ENCODE measurements at places on chromosomes 2 and 18.

DNA sequence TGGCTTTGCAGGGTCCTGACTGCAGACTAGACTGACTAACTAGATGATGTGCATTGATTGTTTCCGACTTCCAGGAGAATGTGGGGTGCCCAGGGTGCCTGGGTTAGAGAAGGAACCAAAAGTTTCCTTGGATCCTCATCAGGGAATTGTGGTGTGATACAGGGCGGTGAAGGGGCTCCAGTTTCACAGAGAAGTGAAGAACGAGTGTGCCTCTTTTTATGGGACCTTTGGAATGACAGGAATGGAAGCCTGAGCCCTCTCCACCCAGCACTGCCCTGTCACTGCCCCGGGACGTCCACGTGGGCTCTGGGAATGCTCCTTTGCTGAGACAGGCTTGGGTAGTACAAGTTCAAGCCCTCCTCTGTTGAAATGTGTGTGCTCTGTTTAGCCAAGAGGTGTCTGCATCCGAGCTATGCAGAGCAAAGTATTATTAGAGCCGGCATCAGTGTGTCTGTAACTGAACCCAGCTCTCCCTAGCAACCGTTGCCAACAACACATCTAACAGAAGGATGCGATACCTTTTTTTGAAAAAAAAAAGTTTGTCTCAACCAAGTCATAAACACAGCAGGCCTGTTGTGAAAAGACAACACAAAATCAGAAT lies 183.6 kb downstream of the SMAD7 start:
- DNase-seq: no peak

DNA sequence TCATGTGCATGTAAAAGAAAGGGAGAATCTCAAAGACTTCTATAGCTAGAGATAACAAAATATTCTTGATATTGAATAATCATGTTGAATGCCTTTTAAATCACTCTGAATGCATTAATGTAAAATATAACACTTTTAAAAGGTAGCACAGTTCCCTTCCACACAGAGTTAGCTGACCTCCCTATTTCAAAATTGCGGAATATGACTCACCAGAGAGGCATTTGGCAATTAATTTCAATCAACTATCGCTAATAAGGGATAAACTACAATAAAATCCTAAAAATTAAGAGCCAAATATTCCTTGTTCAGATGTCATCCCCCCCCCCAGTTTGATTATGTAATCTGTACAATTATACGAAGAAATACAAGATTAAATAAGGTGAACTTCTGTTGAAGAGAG lies 29.3 kb downstream of the ZC3H15 start:
- peak; percentile 17 for DNase-seq

- no peak for DNase-seq
These were observed 46.6 kb upstream of the TPO start for GRCh38 chr2:1366546-1367134.

GRCh38 chr2:73837847-73838585 lies 9.3 kb downstream of the STAMBP start:
- no peak for DNase-seq

GRCh38 chr18:7980136-7980535 lies 413.0 kb downstream of the PTPRM start:
- no peak for DNase-seq

DNA sequence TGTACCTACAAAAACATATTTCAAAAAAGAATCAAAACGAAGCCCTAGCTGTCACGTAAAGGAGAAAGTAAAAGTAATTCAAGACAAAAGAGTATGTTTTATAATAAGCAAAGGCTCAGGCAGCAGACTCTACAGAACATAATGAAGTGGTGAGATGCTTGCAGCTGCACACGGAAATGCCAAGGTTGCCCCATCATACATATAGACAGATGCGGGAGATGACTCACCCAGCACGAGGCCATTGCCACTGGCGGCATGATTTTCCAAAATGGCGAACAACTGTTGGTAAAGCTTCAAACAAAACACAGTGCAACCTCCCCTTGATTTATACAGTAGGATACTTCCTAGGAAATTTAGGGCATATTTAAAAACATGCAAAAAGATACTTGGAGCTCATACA lies 26.0 kb upstream of the C1QL2 start:
- DNase-seq: no peak

- no peak for DNase-seq
These were observed 70.2 kb upstream of the DAPL1 start for GRCh38 chr2:158724803-158725381.

GRCh38 chr2:73085691-73086090 lies 14.2 kb upstream of the SFXN5 start:
- DNase-seq: no peak

DNA sequence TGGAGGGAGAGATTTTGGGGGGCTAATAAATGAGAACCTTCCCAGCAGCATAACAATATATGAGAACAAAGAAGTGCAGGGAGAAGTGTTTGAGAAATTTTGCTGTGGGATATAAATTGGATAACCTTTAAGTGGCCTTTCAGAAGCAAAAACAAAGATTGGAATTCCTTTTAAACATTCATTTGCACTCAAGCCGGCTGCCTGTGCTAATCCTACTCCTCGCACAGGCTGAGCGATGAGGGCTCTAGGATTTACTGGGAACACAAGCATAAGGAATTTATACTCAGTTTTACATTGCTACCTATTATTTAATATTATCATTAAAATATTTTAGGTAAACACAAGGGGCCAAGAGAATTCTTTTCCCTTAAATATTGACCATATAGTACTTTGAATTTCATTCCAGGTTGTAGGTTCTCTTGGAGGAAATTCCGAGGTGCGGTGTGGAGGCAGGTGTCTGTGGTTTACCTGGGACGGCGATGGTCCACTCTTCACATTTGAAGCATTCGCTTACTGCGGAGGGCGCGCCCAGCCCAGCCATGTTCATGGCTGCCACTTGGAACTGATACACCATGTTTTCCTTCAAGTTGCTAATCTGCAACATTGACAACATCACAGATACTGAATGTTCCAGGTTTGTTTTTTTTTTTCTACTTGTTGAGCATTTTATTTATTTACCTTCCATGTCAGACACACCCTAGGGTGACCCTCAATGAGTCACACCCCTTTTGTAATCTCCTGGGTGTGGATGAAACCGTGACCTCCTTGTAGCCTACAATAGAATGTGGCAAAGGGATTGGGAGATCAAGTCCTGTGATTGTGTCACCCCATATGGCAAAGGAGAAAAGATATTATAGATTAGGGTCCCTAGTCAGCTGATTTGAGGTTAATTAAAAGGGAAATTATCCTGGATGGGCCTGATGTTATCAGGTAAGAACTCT lies 100.1 kb downstream of the MYOM1 start:
- DNase-seq: no peak

- peak; percentile 67 for DNase-seq
These were observed 50.4 kb upstream of the BZW1 start for GRCh38 chr2:200761266-200761665.

GRCh38 chr2:119846021-119846420 lies 86.3 kb downstream of the PTPN4 start:
- no peak for DNase-seq
